ENCODE measurements at places on chromosomes 5 and 9. TPM values are rescaled to one million over a fixed set of nuclear protein-coding genes. Genes with fewer than 3 reads are reported as not detected.

The PCDHGA2 gene
- 4.2 TPM for total RNA-seq

The DTWD2 gene
- total RNA-seq: 9.0 TPM

The SH3PXD2B gene
- 96.2 TPM for total RNA-seq

The CDH18 gene
- total RNA-seq: not detected

The C9 gene
- 0.24 TPM for total RNA-seq

The KIF4B gene
- total RNA-seq: under 0.01 TPM

Data from hair follicle dermal papilla cell (primary cell).